IMR-90 (cell line): ENCODE measurements at places on chromosomes 1 and 21.
A peak's percentile ranks its signal among the peaks of the same experiment; 100 is the strongest.

DNA sequence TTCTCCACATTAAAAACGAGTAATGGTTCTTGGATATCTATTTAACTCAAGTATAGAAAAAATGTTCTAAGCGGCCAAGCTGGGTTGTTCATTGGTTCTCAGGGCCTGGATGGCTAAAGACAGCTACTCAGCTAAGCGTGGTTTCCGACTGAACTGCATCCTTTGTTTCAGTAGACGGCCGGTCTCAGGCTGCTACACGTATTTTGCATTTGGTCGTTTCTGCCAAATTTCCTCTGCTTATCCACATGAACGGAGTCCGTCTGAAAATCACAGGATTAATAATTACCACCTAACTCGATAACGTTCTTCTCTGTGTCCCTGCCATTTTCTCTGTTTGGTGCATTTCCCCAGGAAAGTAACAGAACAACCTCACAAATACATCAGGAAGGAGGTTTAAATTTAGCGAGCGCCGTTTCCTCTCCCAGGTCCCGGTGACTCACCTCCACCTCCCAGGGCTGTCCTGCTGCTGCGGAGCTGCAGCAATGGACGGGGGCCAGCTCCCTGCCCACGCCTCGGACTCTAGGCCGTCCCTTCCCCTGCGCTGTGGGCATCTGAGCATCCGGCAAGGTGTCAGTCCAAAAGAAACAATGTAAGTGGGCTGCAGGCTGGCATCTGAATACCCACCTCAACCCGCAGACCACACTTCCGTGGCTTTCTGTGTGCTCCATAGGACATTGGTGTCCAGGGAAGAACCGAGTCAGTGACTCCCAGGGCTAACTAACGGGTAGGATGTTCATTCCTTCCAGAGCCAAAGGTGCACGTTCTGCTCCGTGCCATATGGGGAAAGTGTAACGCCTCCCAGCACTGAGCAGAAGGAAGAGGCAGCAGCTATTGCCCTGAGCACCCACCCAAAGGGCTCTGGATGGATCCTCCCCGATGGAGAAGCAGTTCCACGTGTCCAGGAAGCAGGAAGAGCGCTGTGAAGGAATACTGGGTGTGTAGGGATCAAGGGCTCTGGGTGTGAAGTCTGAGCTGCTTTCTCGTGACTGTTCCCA lies 4.1 kb upstream of the GABRD start:
- DNase-seq, result no peak

DNA sequence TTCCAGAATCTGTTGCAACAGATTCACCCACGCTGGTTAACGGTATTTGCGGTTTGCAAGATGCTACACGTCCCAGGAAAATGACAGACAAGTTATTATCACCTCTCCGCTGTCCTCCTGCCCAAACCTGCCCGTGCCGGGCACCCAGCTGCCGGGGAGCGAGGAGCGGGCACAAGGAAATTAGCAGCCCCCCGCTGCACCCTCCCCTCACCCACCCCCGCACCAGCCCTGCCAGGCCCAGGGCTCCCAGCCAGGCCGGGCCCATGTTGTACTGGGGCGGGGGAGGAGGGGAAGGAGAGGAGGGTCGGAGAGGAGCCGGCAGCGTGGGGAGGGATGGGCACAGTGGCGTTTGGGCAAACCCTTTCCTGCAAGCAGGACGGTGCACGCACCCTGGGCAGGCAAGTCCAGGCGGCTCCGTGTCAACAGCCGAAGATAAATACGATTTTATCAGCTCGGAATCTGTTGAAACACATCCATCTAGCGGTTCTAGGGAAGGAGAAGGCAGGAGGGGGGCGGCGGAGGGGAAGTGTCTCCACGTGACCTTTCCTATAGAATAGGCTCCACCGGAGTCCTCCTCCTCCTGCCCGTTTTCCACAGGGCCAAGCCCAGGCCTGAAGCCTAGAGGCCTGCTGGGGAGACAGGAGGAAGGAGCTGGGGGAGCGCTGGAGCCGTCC lies 35.1 kb upstream of the CCDC27 start:
- DNase-seq, result no peak

- DNase-seq, result no peak
These were observed 722 bp downstream of the LHX8 start for GRCh38 chr1:75134647-75135572.

DNA sequence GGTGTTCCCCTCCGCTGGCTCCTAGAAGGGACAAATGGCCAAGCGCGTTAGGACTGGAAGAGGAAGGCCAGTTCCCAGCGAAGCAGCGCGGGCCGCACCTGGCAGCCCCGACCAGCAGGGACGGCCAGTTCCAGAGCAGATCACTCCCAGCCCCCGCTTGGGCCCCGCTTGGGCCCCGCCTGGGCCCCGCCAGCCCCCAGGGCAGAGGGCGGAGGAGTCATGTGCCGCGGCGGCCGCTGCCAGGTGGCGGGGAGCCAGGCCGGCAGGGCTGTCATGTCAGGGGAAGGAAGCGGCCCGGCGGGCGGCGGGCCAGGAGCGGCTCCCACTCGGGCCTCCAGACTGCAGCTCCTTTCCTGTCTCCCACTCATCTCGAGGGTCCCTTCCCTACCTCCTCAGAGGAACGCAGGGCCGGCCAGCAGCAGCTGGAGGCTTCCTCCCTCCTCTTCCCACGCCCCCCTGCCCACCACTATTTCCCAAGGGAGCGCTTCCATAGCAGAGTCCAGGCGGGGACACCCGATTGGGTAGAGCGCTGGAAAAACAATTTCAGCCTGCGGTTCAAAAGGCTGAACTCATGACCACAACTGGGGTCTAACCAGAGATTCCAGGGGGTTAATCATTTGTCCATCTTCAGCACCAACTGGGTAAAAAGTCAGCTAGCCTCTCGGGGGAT lies 16.5 kb downstream of the ZNF697 start:
- DNase-seq, result peak; percentile 72

- DNase-seq, result peak; percentile 3
These were observed 56.2 kb downstream of the NTNG1 start for GRCh38 chr1:107196973-107197562.

GRCh38 chr1:51535006-51535592 lies 16.0 kb upstream of the EPS15 start:
- DNase-seq, result peak; percentile 68

DNA sequence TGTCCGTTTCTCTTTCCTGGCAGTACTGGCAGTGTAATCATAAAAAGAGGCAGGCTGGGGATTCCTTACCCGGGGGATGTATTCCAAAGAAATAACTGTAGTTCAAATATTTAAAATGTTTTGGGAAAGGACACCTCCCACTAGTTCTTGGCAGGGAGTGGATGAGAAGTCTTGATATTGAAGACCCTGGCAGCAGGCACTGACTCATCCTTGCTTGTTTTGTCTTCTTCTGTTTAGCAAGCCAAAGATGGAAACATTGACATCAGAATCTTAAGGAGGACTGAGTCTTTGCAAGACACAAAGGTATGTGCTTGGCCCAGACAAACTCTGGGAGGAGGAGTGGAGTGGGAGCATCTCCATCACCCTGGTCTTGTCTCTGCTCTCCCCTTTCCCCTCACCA lies 639 bp downstream of the IL20 start:
- DNase-seq, result peak; percentile 51

GRCh38 chr1:205247130-205247921 lies 19.6 kb downstream of the TMCC2 start:
- peak; percentile 61 for DNase-seq

GRCh38 chr1:2474104-2474844 lies 1.8 kb upstream of the PLCH2 start:
- DNase-seq, result no peak

GRCh38 chr1:52695627-52696026 lies 2.5 kb downstream of the COA7 start:
- DNase-seq, result no peak

DNA sequence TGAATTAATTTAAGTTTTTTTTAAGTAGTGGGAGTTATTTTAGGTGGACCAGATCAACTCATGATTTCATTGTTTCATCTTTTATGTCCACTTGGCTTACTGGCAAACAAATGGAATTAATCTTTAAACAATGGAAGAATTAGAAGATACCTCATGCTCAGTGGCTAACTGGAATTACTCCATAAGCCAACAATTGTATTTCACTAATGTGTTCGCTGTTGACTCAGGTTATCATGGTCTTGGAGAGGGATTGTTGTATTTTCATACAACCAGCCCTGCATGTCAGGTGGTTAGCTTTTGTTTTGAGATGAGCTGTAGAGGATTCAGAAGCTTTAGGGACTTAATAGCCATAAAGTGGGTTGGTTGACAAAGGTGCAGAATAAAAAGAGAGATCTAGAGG lies 57.2 kb upstream of the HMCN1 start:
- no peak for DNase-seq

DNA sequence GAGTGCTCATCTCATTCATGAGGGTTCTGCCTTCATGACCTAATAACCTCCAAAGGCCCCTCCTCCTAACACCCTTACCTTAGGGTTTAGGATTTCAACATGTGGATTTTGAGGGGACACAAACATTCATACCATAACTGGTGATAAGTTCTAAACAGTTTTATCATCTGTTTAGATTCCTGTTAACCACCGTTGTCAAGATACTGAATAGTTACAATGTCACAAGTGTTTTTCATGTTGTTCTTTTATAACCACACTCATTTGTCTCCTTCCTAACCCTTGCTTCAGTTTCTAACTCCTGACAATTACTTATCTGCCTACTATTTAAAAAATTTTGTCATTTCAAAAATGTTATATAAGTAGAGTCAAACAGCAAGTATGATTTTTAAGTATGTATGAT lies 86.0 kb downstream of the NCAM2 start:
- DNase-seq, result peak; percentile 38

DNA sequence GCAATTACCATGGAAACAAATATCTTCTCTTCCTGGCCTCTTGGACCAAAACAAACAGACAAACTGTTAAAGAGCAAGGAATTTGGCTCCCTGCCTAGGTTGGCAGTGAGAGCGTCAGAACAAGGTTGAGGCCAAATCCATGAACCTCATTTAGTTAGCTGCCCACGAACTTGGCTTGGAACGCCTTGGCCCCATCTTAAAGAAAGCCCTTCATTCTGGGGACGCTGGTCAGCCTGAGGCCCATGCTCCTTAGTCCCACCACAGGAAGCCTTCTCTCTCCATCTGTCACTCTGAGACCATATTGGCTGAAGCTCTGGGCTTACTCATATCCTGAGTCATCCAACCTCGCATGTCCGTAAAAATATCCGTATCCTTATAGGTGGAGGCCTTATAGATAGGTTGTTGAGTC lies 62.4 kb upstream of the DIRAS3 start:
- peak; percentile 93 for DNase-seq
